ENCODE measurements at places on chromosomes 7 and 10.

- no peak for DNase-seq
Measured at GRCh38 chr7:41720046-41720445, 17.2 kb upstream of the INHBA start.

DNA sequence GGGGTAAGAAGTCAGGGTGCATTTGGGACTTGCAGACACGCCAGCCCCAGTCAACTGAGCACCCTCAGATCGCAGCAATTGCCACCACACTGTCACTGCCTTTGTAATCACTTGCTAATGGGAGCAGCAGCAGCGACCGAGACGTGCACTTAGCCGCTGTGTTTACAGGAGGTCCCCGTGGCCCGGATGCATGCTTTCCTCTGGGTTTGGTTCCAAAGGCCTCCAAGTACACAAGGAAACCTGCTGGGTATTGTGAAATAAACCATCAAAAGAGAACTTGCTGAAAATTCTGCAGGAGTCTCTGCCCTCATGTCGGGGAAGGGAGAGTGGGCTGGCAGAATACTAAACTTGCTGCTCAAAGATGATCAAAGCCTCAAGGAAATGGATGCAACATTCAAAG, 341.7 kb downstream of the DNAJB6 start:
- no peak for DNase-seq

- peak; percentile 66 for DNase-seq
Measured at GRCh38 chr7:106045586-106045985, 66.5 kb downstream of the SYPL1 start.

GRCh38 chr7:35025369-35025870, 11.9 kb downstream of the DPY19L1 start:
- no peak for DNase-seq

DNA sequence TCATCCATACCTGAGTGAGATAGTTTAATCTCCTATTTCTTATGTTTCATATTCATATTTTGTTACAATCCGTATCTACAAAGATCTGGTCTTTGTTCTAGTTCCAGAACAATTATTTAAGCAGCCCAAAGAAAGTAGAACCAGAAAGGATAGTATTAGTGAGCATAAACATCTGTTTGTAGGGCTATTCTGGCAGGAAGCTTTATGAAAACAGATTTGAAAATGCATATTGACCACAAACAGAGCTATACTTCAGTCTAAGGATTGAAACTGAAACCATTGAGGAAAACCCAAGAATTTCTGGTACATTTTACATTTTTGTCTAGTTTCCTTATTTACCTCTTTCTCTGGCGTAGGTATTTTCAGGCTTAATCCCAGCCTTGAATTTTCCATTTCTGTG, 28.1 kb downstream of the LRGUK start:
- peak; percentile 25 for DNase-seq

DNA sequence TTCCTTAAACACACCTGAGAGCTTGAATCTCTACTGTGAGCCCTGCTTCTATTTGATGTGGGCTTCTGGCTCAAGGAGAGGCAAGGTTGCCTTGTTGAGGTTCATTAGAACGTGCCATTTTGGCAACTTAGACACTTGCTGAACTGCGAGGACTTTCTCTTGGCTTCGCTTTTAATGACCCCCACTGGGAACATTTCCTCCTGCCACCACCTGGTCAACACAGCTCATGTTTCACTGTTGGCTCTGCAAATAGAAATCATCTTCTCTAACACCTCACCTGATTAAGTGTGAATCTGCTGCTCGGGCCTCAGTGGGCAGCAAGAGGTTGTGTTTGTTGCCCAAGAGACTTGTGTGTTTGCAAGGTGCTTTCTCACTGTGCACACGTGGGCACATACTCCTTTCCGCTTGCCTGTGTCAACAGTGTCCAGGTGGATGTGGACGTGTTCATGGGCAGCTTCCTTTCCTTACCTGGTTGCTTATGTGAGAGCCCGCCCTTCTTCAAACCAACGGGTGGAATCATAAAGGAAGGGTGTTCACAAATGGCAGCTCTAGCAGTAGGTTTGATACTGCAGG, 147.0 kb downstream of the NRP1 start:
- DNase-seq = no peak

DNA sequence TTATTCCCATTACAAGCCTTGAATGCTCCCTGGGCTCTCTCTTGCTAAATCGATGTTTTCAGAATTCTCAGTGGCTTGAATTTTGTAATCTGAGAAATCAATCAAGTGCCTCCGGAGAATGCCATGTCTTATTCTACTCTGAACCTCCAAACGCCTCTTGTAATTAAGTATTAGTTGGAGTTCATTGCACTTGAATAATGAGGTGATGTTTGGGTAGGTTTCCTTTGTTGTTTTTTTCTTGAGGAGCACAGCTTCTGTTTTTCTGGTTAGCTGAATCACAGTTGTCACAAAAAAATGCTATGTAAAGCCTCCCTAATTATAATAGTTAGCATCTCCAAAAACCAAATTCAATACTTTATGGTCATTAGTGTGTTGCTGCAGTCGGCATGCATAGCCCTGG, 100.3 kb downstream of the PLPP4 start:
- DNase-seq = no peak

DNA sequence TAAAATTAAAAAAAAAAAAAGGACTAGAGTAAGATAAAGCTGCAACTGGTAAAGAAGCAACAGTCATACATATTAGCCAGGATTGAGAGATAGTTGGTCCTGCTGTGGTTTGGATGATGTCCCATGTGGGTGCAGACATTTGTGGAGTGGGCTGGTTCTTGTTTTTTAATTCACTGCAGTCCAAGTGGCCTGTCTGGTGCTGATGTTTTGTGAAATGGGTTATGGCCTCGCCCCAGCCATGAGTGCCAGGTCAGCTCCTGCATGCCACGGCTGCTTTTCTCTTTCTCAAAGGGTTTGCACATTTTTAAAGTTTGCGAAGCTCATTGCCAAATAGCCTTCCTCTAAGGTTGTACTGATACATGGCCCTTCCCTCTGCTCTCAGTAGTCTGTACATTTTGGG, 14.1 kb upstream of the BTBD16 start:
- no peak for DNase-seq

DNA sequence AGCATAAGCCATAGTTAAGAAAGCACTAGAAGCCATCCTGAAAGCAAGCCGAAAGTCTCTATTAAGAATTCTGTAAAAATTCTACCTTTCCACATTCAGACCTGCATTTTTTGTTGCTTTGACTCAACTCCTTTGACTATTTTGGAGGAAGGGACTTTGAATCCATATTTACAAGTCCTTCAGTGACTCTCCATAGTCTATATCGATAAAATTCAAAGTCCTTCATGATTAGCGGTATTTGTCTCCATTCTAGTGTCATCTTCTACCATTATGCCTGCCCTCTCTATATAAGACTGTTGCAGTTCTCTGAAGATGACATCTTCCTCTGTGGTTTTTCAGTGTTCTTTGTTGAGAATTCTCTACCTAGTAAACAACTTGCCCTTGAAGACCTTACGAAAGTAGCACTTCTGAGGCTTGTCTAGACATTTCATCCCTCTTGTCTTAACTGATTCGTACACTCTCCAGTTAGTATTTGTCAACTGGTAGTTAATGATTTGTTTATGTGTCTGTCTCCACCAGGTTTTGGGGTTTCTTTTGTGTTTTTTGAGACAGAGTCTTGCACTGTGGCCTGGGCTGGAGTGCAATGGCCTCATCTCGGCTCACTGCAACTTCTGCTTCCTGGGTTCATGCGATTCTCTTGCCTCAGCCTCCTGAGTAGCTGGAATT, 1.7 kb downstream of the CCSER2 start:
- no peak for DNase-seq

GRCh38 chr7:94832051-94832450, 75.3 kb upstream of the PPP1R9A start:
- no peak for DNase-seq

- no peak for DNase-seq
Measured at GRCh38 chr7:31490796-31491314, 23.0 kb upstream of the ITPRID1 start.

DNA sequence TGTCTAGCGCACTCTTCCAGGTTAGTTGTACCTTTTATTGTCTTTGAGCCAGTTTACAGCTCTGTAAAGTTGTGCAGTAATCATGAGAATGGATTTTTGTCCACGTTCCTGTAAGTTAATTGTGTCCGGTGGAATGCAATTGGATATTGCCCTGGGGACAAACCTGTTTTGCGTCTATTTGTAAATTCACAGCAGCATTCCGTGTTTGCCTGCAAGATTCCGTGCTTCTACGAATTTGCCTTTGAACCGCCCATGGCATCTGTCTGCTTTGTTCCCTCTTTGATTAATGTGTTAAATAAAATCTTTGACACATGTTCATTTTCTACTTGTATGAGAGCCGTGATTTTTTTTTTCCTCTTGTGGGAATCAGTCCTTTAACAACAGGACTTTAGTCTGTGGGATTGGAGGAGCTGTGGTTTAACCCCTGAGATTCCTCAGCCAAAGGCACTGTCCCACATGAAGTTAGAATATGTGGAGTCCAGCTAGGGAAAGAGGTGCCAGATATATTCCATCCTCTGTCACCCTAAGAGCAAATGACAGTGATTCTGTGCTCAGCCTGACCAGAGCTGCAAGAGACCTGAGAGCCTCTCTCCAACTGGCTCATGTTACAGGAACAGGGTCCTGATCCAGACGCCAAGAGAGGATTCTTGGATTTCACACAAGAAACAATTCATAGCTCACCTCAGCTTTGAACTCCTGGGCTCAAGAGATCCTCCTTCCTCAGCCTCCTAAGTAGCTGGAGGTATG, 126.3 kb downstream of the COL26A1 start:
- DNase-seq = no peak

GRCh38 chr10:102262744-102263370, 17.5 kb downstream of the GBF1 start:
- DNase-seq = peak; percentile 48

DNA sequence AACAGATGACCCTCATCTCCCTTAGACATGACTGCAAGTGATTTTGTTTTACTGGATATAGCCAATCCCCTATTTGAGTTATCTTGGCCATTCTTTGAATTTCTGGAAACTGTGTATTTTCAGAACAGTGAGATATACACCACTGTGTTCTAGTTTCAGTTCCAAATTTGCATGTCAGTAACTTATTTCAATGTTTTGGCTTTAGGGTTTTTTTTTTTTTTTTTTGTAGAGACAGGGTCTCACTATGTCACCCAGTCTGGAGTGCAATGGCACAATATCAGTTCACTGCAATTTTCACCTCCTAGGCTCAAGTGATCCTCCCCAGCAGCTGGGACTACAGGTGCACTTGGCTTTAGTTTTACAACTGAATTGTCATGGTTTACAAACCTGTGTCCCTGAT, 67.2 kb downstream of the ATAD1 start:
- DNase-seq = no peak

GRCh38 chr7:129952086-129952652, 591 bp downstream of the UBE2H start:
- DNase-seq = peak; percentile 14

DNA sequence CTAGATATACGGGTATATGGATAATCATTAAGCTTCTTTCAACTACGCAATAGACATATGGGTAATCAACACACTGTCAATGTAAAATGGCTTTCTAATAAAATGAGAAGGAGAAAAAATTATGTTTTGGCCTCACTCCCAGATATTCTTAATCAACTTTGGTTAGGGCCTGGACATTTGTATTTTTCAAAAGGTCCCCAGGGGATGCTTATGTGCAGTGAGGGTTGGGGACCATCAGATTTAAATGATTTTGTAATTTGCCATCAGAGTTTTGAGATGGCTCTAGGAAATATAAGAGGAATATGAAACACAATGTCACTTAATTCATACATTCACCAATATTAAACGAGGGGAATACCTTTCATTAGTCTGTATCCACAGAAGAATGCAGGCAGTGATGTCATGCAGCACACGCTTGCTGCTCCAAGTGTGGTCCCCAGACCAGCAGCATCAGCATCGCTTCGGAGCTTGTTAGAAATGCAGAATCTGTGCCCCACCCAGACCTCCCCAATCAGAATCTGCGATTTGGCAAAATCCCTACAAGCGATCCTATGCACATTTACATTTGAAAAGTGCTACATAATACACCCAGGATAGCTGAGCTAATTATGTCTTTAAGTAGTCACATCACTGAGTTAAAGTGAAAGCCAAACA, 75.1 kb downstream of the INHBA start:
- DNase-seq = no peak

Data from fibroblast of mammary gland (primary cell).